ENCODE measurements at places on chromosomes 2 and 18. TPM values are rescaled to one million over a fixed set of nuclear protein-coding genes. Genes with fewer than 3 reads are reported as not detected.

QPCT gene
- 24.2 TPM for total RNA-seq

TFPI gene
- 210 TPM for total RNA-seq

TTC32 gene
- total RNA-seq = 7.4 TPM

ADGRF3 gene
- total RNA-seq = not detected

EML6 gene
- total RNA-seq = not detected

CROCC2 gene
- not detected for total RNA-seq

DPP4 gene
- total RNA-seq = 13.3 TPM

LYG1 gene
- total RNA-seq = not detected

ECEL1 gene
- not detected for total RNA-seq

HK2 gene
- 14.1 TPM for total RNA-seq

PPP1R1C gene
- total RNA-seq = 0.96 TPM

INPP4A gene
- 18.4 TPM for total RNA-seq
